ENCODE measurements at places on chromosomes 16 and 17.

- DNase-seq = no peak
Measured at GRCh38 chr16:68994324-68994723, 111.1 kb upstream of the HAS3 start.

DNA sequence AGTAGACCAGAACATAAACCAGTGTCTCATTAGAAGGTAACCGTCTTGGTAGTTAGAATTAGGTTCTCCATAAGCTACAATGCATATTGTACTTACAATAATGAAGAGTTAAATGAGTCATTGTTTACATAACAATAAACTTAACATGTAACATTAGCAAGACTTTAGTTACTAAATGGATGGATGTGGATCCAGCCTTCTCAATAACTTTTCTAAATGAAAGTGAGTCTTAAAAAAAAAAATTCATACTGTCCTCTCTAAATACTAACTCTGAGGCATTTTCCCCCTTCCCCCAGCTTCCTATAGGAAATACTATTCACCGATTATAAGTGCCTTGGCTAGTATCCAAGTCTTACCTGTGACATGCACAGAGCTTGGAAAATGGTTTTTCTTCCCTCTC lies 155.3 kb downstream of the CYB561 start:
- no peak for DNase-seq

DNA sequence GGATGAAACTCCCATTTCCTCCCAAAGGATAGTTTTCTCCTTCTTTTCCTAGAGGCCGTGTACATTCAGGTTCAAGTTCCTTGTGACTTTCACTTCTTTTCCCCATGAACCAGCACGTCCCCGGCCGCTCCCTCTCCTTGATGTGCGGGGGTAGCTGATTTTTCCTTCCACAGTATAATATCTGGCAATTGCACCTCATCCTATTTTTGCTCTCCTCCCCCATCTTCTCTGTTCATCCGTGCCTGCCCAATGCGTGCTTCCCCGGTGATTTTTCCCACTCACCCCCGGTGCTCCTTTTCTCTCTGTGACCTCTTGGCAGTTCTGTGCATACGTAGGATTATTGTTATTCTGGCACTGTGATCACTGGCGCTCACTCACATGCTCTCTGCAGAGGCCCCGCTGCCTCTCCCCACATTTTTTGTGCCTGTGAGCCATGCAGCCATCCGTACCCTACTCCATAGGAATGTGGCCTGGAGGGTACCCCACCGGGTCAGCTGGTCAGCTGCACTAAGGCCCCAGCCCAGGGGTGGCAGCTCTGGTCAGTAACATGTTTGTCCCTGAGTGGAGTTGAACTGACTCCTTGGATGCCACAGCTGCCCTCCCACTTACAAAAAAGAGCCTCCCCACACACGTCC lies 100.0 kb downstream of the NTN1 start:
- no peak for DNase-seq

DNA sequence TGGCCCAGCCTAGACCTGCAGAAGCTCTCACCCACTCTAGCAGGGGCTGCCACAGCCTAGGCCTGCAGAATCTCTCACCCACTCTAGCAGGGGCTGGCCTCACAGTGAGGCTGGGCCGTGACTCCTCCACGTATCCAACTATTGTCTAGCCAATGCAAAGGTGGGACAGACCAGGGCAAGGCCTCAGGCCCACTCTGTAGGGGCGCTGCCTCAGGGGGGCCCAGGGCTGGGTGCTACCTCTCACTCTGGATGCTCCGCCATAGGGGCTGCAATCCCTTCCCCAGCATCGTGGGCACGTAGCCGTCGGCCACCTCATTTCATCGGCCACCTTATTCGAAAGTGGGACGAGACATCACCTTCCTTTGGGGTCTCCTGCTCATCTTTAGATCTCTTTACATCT lies 51.7 kb downstream of the RPH3AL start:
- peak; percentile 12 for DNase-seq

- no peak for DNase-seq
Measured at GRCh38 chr16:85536411-85537330, 76.5 kb upstream of the GSE1 start.

GRCh38 chr16:51201604-51202003 lies 50.5 kb upstream of the SALL1 start:
- DNase-seq = no peak

- no peak for DNase-seq
Measured at GRCh38 chr16:24524855-24525677, 14.3 kb upstream of the RBBP6 start.

DNA sequence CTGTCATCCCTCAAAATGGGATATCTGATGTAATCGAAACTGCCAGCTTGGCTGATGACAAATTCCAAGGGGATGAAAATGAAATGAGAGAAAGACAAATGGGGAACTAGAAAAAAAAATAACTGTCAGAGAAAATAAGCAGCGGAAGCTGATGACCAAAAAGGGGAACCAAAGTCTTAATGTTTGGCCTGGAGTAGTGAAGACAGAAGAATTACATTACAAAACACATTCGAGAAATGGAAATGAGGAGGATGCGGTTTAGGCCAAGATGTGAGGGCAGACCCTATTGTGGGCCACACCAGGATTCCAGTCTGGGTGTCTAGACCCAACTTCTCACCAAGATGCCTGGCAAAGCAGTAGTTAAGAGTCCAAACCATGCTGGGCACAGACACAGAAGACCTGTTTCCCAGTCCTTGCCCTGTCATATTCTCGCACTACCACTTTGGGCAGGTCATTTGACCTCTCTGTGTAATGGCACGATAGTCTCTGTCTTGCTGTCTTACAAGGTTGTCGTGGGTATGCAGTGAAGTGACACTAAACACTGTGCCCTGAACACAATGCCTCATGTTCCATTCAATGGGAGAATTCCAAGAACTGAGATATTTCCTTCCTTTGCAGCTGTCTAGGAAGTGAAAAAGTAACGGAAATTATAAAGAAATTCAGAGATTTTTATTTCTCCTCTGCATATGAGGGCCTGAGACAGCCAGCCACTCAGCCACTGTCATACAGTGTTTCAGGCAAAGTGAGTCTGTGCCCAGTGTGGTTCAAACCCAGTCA lies 12.3 kb upstream of the CCL2 start:
- DNase-seq = no peak

- peak; percentile 86 for DNase-seq
Measured at GRCh38 chr16:3431779-3432219, 11.5 kb downstream of the ZNF597 start.

- peak; percentile 66 for DNase-seq
Measured at GRCh38 chr16:4465977-4466779, 8.2 kb downstream of the NMRAL1 start.

DNA sequence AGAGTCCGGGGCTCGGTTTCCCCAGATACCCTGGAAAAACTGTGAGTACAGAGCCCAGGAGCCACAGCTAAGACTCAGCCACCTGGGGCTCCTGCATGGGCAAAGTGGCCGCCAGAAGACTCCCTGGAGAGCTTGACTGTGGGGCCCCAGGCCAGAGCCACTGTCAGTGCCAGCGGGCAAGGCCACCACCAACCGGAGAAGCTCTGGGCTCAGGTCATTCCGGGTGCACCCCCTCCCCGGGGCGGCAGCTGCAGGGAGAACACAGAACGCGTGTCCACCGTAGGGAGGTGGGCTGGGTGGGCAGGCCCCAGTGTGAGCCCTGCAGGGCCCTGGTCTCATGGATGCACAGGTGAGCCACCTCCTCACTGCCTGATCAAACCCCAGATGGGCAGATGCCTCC lies 22.3 kb upstream of the RBFOX3 start:
- peak; percentile 4 for DNase-seq

GRCh38 chr16:9484881-9485280 lies 393.4 kb downstream of the HAPSTR1 start:
- DNase-seq = no peak

DNA sequence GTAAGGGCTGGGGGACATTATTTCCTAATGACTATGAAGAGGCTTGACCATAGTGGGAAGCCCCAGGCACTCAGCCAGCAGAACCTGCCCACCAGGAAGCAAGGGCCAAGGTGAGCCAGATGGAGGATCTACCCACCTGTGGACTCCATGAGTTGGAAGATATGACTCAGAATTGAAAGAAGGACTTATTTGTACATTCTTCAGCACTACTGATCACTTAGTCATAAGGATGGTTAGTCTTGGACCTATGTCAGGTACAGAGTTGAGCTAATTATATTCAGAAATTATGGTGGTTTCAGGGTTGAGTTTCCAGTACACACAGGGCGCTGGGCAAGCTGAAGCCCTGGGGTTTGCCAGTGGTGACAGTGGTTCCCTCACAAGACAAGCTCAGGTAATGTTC lies 24.0 kb upstream of the GRIN2A start:
- DNase-seq = no peak

- DNase-seq = no peak
Measured at GRCh38 chr17:75834279-75834920, 9.8 kb downstream of the UNC13D start.

GRCh38 chr17:43330876-43331639 lies 67.7 kb upstream of the ARL4D start:
- DNase-seq = no peak

DNA sequence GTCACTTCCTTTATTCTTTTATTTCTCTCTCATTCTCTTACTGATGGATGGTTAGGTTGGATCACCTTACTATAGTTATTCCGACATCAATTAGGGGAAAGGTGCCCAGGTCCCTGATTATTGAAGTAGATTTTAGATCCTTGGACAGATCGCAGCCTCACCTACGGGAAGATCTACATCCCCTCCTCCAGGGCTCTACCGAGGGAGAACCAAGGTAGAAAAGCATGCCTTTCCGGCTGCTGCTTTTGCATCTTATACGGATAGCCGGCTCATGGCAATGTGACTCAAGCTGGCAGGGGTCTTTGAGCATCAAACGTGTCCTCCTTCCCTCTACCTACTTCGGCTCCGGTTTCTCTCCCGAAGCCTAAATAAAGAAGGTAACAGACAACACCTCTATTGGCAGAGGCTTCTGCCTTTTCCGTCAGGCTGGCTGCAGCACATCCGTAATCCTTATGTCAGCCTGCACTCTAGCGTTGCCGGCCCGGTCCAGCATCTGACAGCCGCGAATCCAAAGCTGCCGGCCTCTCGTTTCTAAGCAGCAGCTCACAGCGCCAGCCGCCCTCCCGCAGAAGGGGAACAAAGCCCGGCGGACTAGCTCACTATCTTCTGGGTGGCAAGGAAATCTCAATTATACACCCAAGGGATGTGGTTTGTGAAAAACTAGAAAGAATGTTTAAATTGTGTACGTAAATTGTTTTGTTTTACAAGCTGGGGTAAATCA lies 46.9 kb downstream of the IRX6 start:
- peak; percentile 82 for DNase-seq

GRCh38 chr16:10088380-10088793 lies 93.8 kb downstream of the GRIN2A start:
- DNase-seq = peak; percentile 48

GRCh38 chr17:62787366-62787765 lies 20.7 kb downstream of the MARCHF10 start:
- no peak for DNase-seq

DNA sequence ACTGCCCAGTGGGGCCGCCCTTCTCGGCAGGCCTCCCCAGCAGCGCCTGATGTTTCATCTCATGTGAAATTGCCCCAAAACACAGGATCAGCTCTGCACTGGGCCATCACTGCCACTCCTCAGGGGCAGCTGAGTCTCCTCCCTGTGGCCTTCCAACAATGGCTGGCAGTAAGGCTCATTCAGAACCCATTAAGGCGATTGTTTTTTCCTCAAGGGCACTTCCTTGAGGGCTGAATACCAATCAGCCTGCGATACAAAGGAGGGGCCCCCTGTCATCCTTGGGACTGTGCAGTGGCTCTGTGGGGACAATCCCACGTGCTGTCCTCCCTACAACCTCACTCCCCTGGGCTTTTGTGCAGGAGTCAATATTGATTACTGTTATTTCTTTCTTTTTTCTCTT lies 47.5 kb downstream of the XYLT1 start:
- DNase-seq = no peak

- DNase-seq = no peak
Measured at GRCh38 chr17:61132524-61132923, 267.1 kb upstream of the TBX2 start.

DNA sequence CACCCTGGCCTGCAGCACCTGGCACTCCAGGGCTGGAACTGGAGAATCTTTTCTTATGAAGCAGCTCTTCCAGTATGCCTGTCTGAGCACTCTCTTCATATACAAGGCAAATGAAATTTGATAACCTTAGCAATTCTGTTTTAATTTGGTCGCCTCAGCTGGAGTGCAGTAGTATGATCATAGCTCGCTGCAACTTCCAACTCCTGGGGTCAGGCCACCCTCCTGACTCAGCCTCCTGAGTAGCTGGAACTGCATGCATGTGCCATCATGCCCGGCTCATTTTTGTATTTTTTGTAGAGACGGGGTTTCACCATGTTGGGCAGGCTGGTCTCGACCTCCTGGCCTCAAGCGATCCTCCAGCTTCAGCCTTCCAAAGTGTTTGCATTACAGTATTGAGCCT lies 140.8 kb upstream of the CHMP6 start:
- DNase-seq = no peak

DNA sequence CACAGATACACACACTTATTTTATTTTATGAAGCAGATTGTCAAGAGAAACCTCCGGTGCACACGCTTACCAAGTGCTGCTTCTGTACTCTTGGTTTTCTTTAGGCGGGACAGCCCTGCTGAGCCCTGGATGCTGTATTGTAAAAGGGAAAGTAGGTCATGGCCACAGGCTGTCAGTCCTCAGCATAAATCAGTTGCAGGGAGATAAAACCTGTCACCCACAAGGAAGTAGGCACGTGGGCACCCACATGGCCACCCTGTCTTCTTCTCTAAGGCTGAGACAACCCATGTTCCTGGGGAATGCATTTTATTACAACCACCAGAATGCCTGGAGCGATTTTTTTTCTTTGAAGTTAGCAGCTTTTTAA lies 59.3 kb downstream of the ASIC2 start:
- no peak for DNase-seq

DNA sequence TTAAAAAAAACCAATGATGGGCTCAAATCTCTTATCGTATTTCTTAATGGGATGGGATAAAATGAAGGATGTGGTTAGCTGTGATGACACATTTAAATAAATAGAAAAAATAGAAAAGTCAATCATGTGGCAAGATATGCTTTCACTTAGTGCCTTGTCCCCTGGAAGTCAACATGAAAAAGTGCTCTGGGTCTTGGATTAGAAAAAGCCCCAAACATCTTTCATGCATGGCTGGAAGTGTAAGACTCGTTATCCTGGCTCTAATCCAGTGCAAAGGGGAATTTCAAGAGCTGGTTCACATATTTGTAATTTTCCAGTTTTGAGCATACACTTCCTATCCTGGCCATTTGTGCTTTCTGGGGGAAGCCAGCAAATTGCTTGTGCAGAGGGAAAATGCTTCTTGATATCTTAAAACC lies 160.9 kb downstream of the MAP2K6 start:
- no peak for DNase-seq

DNA sequence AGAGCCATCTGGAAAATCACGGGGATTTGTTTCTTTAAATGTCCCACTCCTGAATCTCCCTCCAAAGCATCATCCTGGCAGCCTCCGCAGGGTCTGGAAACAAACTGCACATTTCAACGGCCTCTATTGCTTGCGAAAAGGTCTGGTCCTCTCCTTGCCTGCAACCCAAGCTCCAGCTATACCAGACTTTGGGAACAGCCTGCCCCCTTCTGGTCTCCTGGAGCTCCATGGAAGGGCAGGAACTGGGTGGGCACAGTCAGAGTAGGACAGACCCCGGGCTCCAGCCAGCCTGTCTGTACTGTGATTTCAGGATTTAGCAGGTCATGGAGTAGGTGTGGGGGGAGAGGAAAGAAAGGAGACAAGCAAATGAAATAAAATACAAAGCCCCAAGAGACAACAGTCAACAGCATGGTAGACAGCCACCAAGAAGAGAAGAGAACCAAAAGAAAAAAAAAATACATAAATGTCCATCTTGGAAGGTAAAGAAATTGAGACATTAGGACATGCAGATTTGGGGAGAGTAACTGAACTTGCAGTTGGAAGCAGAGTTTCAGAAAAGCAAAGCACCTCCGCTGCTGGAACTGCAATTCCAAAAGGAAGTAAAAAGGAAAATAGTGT lies 2.7 kb downstream of the XYLT1 start:
- DNase-seq = peak; percentile 81

Measured in aorta (tissue), 5 donors.